ENCODE measurements at places on chromosomes 1 and 21. TPM values are rescaled to one million over a fixed set of nuclear protein-coding genes. Genes with fewer than 3 reads are reported as not detected.

DNA sequence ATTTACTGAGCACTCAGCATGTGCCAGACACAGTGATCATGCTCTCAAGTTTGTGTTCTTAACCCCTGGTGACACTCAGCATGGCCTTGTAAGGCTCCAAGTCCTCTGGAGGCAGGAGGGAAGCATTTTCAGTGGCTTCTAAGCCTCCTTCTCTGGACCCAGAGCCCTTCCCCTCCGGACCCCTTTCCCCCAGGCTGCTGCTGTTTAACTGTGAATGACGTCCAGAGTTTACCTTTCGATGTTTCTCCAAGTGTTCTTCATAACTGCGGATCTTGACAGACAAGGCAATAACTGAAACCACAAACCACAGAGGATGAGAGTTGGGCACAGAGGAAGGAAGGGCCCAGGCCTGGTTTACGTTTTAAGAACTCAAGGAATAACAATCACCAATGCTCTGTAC is 6.5 kb downstream of the MRPS15 start:
- no peaks in the 10 kb centered on the region for H3K27me3 ChIP-seq

AUNIP gene
- total RNA-seq: 2.4 TPM

DNA sequence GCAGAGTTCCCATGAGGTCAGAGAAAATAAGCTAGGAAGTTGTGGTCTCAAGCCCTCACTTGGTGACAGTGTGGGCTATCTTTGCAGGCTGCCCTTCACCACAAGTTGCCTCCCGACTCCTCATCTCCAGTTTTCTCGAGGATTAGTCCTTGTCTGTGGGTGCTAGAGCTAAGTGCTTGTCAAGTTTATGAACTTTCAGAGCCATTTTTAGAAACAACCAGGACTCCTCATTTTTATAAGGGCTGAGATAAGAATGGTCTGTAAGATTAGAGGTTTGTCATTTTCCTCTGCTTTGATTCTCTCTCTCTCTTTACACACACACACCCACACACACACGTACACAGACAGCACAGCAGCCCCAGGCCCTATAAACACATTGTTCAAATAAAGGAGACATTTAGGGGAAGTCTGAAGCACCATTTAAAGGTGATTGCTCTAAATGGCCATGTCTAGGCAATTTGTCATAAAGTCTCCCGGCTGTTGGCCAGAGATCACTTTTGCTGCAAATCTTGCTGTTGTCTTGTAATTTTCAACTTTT is 127.2 kb downstream of the LACTBL1 start:
- no peak overlapping the region for H3K4me3 ChIP-seq
- H3K36me3 ChIP-seq: no peaks in the 10 kb centered on the region
- peak overlapping the region; percentile 13 for H3K27ac ChIP-seq
- no peaks in the 10 kb centered on the region for H3K27me3 ChIP-seq
- no peak for DNase-seq
- H3K4me1 ChIP-seq: peaks cover 6% of the 10 kb centered on the region

- H3K4me1 ChIP-seq: peaks cover 4% of the 10 kb centered on the region
- no peak for DNase-seq
- H3K27me3 ChIP-seq: no peaks in the 10 kb centered on the region
- no peak overlapping the region for H3K27ac ChIP-seq
- no peak overlapping the region for H3K4me3 ChIP-seq
- H3K36me3 ChIP-seq: no peaks in the 10 kb centered on the region
Measured at GRCh38 chr1:111483876-111484275, 10.1 kb downstream of the C1orf162 start.

- no peak overlapping the region for H3K4me3 ChIP-seq
- H3K27me3 ChIP-seq: no peaks in the 10 kb centered on the region
- no peaks in the 10 kb centered on the region for H3K36me3 ChIP-seq
- no peak overlapping the region for H3K27ac ChIP-seq
- H3K4me1 ChIP-seq: no peaks in the 10 kb centered on the region
- DNase-seq: no peak
Measured at GRCh38 chr1:219724440-219724839, 111.5 kb upstream of the ZC3H11B start.

DNA sequence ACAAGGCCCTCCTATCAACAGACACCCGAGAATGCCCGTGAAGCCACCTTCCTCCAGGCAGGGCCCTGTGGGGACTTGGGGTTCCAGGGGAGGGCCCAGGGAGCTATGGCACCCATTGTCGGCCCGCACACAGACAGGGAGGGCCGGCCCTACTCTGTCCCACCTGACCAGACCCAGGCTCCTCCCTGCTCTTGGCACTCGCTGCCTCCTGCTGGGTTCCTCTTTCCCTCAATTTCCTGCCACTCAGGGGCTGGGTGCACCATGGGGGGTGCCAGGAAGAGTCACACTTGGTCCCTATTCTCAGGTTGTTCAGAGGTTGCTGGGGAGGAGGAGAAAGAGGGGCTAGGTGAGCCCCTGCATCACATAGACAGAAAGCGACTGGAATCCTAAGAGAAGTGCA is 8.0 kb upstream of the OXCT2 start:
- H3K4me1 ChIP-seq: no peaks in the 10 kb centered on the region
- H3K4me3 ChIP-seq: no peak overlapping the region
- no peak for DNase-seq
- H3K27me3 ChIP-seq: peaks cover 4% of the 10 kb centered on the region
- no peaks in the 10 kb centered on the region for H3K36me3 ChIP-seq

CD160 gene
- total RNA-seq: not detected

DNA sequence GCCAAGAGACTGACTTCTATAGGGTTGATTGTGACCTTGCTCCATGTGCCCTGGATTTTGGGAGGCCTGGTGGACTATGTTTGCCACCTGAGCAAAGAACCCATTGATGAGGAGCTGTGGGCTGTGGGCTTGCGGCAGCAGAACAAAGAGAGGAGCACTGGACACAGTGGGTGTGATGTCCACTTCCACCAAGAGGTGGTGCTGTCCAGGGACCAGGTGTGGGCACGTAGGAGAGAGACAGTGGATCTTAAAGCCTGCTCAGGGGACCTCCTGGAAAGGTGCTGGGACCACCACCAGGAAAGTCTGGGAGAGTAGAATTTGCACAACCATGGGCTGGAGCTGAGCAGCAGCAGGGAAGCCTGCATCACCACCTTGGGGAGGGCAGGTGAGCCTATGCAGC is 106.7 kb upstream of the ETS2 start:
- H3K4me3 ChIP-seq: no peak overlapping the region
- DNase-seq: no peak
- H3K4me1 ChIP-seq: no peaks in the 10 kb centered on the region
- H3K36me3 ChIP-seq: no peaks in the 10 kb centered on the region
- no peak overlapping the region for H3K27ac ChIP-seq
- H3K27me3 ChIP-seq: no peaks in the 10 kb centered on the region

KRTAP11-1 gene
- total RNA-seq: not detected

GRCh38 chr1:22285549-22286396 is 142.9 kb upstream of the WNT4 start:
- H3K4me1 ChIP-seq: peaks cover 8% of the 10 kb centered on the region
- no peak overlapping the region for H3K27ac ChIP-seq
- H3K27me3 ChIP-seq: no peaks in the 10 kb centered on the region

GRCh38 chr1:118294875-118295642 is 110.0 kb upstream of the SPAG17 start:
- no peaks in the 10 kb centered on the region for H3K27me3 ChIP-seq
- H3K36me3 ChIP-seq: no peaks in the 10 kb centered on the region
- no peak overlapping the region for H3K4me3 ChIP-seq
- H3K4me1 ChIP-seq: peaks cover 12% of the 10 kb centered on the region

HOOK1 gene
- total RNA-seq: 36.8 TPM

GRCh38 chr1:75132242-75132811 is 1.9 kb upstream of the LHX8 start:
- peaks cover 26% of the 10 kb centered on the region for H3K4me1 ChIP-seq
- H3K27ac ChIP-seq: peak overlapping the region; percentile 56
- H3K36me3 ChIP-seq: no peaks in the 10 kb centered on the region
- DNase-seq: no peak
- H3K4me3 ChIP-seq: no peak overlapping the region
- H3K27me3 ChIP-seq: peaks cover 99% of the 10 kb centered on the region

- no peak for DNase-seq
- no peaks in the 10 kb centered on the region for H3K36me3 ChIP-seq
- no peaks in the 10 kb centered on the region for H3K27me3 ChIP-seq
- no peaks in the 10 kb centered on the region for H3K4me1 ChIP-seq
- H3K27ac ChIP-seq: no peak overlapping the region
- H3K4me3 ChIP-seq: no peak overlapping the region
Measured at GRCh38 chr1:20600156-20600555, 11.3 kb downstream of the CDA start.

GRCh38 chr21:25273959-25274358 is 333.3 kb downstream of the MRPL39 start:
- H3K4me1 ChIP-seq: no peaks in the 10 kb centered on the region
- no peaks in the 10 kb centered on the region for H3K36me3 ChIP-seq
- H3K27ac ChIP-seq: no peak overlapping the region
- no peak for DNase-seq
- no peaks in the 10 kb centered on the region for H3K27me3 ChIP-seq

GRCh38 chr1:198359024-198359653 is 181.3 kb downstream of the ATP6V1G3 start:
- H3K27ac ChIP-seq: no peak overlapping the region
- DNase-seq: peak; percentile 5
- no peak overlapping the region for H3K4me3 ChIP-seq
- no peaks in the 10 kb centered on the region for H3K4me1 ChIP-seq

LACTBL1 gene
- 0.36 TPM for total RNA-seq
